ENCODE measurements at places on chromosomes 2 and 18.

DNA sequence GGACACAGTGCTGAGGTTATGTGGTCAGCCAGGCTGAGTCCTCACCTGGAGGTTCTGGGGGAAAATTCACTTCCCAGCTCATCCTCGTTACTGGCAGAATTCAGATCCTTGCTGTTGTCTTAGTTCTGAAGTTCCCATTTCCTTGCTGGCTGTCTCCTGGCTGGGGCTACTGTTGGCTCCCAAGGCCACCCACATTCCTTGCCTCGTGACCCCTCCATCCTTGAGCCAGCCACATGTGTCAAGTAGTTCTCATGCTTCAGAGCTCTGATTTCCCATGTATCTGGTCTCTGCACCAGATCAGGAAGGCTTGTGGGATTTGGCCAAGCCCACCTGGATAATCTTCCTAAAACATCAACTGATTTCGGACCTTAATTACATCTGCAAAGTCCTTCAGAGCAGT, 38.1 kb upstream of the RFX8 start:
- DNase-seq, result no peak

DNA sequence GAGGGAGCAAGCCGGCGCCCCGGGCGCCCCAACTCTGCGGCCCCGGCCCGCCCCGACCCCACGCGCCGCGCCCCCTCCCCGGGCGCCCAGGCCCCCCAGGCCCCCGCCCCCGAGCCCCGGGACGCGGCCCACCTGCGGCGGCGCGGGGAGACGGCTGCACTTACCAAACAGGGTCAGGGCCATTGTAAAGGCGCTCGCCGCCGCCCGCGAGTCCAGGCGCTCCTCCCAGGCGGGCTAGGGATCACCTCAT, 526 bp downstream of the CHN1 start:
- no peak for DNase-seq

GRCh38 chr2:219856602-219857001, 229.2 kb downstream of the SLC4A3 start:
- DNase-seq, result no peak

DNA sequence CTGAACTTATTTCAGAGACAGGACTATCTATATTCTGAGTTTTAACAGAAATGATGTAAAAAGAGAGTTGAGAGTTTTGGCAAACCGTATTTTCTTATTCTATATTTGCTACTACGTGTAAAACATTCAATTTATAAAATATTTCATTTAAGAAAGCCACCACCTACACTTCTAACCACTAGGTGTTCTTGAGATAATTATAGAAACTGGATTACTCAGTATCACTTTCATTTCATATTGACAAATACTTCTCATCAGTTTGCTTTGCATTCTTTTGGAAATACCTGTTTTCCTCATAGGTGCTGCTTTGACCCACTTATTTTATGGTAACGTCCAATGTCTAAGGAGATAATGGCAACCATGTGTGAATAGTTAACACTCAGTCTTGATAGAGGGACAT, 103.3 kb upstream of the LYPD1 start:
- no peak for DNase-seq

GRCh38 chr2:223457301-223457700, 144.9 kb downstream of the SCG2 start:
- DNase-seq, result no peak

GRCh38 chr2:190563646-190564045, 29.1 kb upstream of the NEMP2 start:
- DNase-seq, result no peak

GRCh38 chr2:172467382-172467781, 40.0 kb downstream of the ITGA6 start:
- no peak for DNase-seq

- no peak for DNase-seq
Observed at GRCh38 chr18:70663141-70663540, 374.3 kb downstream of the SOCS6 start.

GRCh38 chr2:174682578-174683391, 81.5 kb downstream of the CHRNA1 start:
- DNase-seq, result no peak

GRCh38 chr2:159381574-159381973, 95.1 kb upstream of the WDSUB1 start:
- no peak for DNase-seq

DNA sequence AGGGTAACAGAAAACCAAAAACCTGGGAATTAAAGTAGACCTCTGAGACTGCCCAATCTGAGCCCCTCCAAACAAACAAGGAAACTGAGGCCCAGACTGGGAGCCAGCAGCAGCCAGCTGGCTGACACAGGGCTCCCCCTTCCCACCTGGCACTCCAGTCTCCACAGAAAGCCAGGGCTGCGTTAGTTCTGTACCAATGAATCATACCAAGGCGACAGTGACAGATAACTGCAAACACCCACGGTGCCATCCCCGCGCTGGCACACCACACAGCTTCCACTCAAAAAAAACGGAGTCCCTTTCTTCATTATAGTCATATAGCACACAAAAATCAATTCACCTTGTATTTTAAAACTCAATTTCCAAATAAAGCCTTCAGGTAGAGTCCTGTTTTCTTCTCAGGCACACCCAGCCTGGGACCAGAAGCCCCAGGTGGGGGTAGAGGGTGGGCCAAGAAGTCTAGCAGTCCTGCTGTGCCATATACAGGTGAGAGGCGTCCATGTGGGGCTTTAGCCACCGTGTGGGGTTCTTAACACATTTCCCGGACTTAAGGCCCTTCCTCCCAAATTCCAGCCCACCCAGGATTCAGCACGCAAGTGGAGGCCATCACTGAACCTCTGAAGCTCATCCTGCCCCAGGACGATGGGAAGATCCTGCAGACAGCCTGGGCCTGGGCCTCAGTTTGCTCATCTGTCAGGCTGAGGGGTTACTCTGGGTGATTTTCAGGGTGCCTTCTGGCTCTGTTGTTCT, 1.2 kb downstream of the PER2 start:
- DNase-seq, result no peak

DNA sequence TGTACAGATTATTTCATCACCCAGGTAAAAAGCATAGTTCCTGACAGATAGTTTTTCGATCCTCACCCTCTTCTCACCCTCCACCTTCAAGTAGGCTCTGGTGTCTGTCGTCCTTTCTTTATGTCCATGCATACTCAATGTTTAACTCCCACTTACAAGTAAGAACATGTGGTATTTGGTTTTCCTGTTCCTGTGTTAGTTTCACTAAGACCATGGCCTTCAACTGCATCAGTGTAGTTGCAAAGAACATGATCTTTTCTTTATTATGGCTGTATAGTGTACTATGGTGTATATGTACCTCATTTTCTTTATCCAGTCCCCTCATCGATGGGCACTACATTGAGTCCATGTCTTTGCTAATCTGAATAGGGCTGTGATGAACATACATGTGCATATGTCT, 184.2 kb downstream of the KCNJ3 start:
- DNase-seq, result no peak

GRCh38 chr2:74551530-74551929, 2.2 kb downstream of the LOXL3 start:
- DNase-seq, result no peak

DNA sequence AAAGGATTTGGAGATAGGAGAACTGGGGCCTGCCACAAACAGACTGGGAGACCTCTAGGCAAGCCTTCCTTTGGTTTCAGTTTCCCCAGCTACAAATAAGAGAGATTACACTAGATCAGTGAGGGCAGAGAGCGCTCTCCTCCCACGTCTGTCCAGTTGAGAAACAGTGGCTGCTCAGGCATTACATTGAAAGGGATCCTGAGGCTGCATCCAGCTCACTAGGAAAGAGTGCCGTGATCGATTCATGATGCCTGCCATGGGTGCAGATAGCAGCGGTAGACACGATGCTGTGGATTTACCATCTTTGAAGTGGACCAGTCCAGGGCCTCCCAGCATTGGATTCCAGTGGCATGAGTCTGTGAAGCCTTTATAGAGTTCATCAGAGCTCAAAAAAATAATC, 62.6 kb downstream of the EN1 start:
- no peak for DNase-seq

DNA sequence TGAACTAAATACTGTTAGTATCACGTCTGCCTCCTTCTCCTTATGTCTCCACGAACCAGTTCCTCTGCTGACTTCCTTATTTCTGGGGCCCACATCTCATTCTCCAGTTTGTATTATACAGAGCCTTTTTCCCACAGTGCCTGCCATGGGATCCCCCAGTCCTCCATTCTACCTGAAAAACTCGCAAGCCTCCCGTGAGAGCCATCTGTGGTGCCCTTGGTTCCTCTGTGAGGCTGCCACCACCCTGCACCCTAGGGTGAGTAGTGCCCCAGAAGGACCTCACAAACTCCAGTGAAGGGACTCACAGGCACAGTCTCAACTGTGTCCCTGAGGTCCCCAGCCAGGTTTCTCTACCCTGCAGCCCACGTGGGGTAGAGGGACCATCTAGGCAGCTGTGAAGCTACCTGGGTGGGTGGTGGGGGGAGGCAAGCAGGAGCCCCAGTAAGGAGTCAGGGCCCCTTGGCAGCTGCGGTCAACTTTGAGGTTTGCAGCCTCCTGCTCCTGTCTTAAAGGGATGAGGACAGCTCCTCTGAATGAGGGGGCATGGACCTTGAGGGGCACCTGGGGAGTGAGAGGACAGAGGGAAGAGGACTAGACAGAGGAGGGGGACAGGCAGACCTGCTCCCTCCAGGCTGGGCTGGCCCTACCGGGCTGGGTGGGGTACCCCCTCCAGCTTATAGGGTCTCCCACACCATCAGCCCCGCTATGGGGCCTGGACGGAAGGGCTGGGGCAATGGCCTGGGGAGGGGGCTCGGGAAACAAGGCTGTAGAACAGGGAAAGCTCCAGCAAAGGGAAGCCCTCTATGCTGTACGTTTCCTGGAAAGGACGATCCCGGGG, 1.0 kb downstream of the PSTPIP2 start:
- peak; percentile 59 for DNase-seq

GRCh38 chr2:134333646-134334189, 79.8 kb downstream of the MGAT5 start:
- no peak for DNase-seq

- no peak for DNase-seq
Observed at GRCh38 chr2:9238591-9239326, 32.1 kb downstream of the ASAP2 start.

- DNase-seq, result no peak
Observed at GRCh38 chr2:186459009-186459408, 27.1 kb upstream of the ZC3H15 start.

DNA sequence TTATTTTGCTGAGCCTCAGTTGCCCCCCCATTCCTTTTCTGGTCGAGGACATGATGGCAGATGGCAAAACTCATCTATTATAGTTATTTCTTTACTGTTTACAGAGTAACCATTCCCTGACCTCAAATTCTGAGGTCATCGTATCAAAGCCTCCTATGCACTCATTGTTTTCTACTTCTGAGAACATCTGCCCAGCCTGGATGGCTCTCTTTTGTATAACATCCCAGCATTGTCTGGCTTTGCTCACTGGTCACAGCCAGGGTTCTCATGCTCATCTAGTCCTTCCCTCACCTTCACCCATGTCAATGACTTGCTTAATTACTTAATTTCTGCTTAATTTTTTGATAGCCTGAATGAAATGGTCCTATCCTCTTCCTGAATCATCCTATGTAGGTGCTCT, 472.1 kb downstream of the PARD3B start:
- no peak for DNase-seq

GRCh38 chr18:45398448-45398847, 216.8 kb upstream of the SLC14A2 start:
- DNase-seq, result no peak

DNA sequence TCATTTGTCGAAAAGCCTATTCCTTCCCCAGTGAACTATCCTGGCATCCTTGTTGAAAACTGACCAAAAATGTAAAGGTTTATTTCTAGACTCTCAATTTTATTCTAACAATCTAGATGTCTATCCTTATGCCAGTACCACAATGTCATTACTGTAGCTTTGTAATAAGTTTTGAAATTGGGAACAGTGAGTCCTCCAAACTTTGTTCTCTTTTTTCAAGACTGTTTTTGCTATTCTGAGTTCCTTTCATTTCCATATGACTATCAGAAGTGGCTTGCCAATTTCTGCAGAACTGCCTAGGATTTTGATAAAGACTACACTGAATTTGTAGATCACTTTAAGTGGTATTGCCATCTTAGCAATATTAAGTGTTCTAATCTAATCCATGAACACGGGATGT, 9.7 kb downstream of the STARD7 start:
- no peak for DNase-seq

DNA sequence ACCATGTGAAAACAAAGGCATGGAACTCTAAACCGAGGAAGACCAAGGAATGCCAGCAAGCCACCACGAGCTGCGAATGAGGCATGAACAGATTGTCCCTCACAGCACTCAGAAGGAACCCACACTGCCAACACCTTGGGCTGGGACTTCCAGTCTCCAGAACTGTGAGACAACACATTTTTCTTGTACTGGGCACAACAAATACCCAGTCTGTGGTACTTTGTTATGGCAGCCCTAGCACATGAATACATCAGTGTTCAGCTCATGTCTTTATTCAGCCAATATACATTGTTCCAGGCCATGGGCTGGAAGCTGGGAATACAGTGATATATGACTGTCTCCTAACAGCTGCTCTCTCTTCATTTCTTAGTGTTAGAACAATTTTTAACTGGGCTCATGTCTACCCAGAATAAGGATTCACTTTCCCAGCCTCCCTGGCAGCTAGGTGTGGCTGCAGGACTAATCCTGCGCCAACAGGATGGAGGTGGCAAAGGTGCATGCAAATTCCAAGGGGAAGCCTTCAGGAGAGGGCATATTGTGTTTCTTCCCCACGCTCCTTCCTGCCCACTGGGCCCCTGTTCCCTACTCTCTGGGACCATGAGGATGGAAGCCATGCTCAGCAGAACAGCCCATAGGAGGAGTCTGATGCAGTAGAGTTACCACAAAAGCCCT, 59.6 kb downstream of the STPG4 start:
- DNase-seq, result no peak

Data from KG1 (cell line).